ENCODE measurements at places on chromosomes 4 and X.
A peak's percentile ranks its signal among the peaks of the same experiment; 100 is the strongest.

- DNase-seq = no peak
Measured at GRCh38 chrX:41655101-41655500, 33.7 kb upstream of the GPR34 start.

GRCh38 chr4:13906727-13907126, 279.2 kb upstream of the BOD1L1 start:
- DNase-seq = no peak

DNA sequence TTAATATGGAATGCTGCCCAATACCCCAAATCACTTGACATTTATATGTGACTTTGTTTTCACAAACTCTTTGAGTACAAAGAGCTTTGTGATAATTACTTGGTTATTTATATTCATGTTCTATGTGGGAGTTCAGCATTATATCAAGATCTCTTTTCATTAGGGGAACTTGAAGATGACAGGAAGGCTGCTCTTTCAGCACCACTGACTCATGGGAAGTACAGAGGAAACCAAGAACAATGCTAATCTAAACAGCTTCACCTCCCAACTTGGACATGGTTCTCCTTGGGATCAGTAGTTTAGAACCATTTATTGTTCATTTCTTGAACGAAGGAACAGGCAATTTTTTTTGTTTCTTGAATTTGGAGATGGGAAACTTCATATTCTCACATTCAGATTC, 184.0 kb upstream of the AFF2 start:
- no peak for DNase-seq

GRCh38 chr4:66197451-66197850, 527.2 kb upstream of the EPHA5 start:
- DNase-seq = no peak

- no peak for DNase-seq
Measured at GRCh38 chr4:946103-946450, 13.8 kb downstream of the TMEM175 start.

DNA sequence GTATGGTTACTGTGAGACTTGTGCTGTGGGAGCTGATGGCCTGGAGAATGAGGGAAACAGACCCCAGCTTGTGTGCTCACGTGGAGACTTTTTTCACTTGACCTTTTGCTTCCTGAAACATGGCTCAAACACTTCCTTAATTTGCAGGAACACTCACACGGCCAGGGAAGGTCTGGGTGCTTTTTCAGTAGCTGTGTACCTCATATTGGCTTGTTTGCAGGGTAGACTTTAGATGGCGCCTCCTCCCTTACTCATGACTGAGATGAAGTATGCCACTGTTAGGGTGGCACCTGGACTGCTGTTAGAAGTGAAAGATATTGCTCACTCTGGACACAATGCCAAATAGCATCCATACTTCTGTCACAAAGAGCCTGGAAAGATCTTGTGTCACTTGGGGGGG, 75.7 kb upstream of the WDR1 start:
- DNase-seq = no peak

GRCh38 chr4:68346461-68346860, 3.4 kb downstream of the YTHDC1 start:
- DNase-seq = no peak

DNA sequence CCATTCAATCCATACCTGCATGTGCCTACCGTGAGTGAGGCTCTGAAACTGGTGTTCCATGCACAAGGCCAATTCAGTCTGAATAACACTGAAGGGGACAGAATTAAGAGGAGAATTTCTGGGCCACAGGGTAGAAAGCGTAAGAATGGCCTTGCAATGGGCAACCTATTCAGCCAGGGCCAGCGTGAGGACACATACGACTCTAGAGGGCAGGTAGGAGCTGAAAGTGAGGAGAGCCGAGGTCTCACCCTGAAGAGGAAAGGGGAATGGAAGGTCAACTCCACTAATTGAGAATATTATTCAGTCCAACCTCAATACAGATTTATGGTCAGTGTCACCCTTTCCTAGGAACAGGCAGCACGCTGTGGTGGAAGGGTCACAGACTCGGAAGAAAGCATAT, 202.2 kb downstream of the TRIML1 start:
- no peak for DNase-seq

DNA sequence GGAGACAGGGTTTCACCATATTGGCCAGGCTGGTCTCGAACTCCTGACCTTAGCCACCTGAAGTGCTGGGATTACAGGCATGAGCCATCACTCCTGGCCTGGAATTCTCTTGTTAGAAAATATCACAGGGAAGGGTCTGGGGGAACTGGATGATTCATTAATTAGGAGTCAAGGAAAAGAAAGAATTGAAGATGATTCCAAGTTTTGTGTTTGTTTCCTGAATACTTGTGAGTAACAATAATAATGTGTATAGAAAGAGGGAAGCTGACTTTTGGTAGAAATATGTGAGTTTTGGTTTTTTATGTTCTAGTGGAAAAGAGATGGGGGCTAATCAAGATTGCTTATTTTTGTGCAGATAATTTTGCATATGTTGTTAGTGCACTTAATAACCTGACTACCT, 77.3 kb upstream of the CLNK start:
- no peak for DNase-seq

GRCh38 chrX:77493677-77494553, 46.7 kb downstream of the FGF16 start:
- DNase-seq = no peak

DNA sequence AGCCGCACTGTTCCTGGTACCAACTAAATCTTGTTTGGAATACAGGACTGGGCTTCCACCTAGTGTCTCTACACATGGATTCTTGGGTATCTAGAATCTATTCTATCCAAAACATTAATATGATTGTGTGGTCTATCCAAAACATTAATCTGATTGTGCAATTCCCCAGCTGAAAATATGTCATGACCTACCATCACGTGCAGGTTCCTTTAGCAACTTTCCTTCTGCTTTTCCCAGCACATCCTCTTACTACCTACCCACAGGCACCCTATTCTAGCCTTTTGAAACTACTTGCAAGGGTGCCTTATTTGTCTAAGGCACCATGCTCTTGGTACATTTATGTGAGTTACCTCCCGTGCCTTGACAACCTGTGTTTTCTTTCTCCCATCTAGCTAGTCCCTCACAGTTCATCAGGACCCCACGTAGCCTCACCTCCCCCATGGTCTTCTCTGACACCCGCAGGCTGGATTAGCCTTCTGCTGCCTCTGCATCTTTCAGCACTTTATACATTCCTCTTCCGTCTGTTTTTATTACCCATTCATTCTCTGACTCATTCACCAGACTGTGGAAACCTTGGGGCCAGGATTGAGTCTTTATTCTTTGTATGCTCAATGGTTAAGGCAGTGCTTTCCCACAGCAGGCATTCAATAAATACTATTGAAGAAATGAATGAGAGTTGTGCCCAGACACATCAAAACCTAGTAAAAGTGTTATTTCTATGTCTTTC, 88.8 kb upstream of the FAM9B start:
- no peak for DNase-seq

- no peak for DNase-seq
Measured at GRCh38 chr4:75673959-75674328, 733 bp upstream of the G3BP2 start.

DNA sequence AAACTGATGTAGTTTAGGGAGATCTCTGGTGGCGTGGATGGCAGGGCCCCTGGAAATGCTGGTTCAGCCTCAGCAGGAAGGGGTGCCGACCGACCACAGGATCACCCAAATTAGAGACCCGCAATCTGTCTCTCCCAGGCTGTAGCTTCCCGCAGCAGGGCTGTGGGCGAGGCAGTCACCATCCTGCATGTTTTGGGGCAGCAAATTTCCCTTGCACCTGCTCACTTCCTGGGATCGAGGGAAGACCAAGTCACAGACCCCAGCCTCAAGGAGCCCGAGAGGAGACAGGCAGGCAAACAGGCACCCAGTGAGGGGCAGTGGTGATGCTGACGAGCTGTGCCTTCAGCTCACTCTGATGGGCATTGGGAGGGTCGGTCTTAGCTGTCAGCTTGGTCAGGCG, 21.2 kb upstream of the GPR78 start:
- no peak for DNase-seq

GRCh38 chr4:2570551-2571222, 34.2 kb downstream of the FAM193A start:
- peak; percentile 51 for DNase-seq

- no peak for DNase-seq
Measured at GRCh38 chr4:5365071-5366008, 314.1 kb downstream of the STK32B start.

DNA sequence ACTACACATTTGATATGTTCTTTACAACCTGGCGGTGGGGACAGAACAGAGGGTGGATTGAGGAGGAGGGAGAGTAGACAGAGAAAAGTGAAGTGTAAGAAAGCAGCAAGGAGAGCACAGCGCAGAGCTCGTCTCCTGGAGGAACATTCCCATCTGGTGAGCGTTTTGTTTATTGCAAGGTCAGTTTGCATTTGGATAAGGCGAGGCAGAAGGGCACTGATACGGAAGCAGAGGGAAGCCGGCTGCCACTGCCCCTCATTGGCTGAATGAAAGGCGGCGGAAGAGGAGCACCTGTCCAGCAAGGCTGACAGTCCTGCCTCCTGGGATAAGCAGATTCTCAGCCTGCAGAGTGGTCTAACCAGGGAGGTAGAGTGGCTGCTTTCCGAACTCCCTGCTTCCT, 83.2 kb downstream of the GPR143 start:
- no peak for DNase-seq

- no peak for DNase-seq
Measured at GRCh38 chrX:136021160-136021559, 35.9 kb downstream of the SLC9A6 start.

- DNase-seq = no peak
Measured at GRCh38 chr4:140158365-140159030, 4.5 kb upstream of the MAML3 start.

DNA sequence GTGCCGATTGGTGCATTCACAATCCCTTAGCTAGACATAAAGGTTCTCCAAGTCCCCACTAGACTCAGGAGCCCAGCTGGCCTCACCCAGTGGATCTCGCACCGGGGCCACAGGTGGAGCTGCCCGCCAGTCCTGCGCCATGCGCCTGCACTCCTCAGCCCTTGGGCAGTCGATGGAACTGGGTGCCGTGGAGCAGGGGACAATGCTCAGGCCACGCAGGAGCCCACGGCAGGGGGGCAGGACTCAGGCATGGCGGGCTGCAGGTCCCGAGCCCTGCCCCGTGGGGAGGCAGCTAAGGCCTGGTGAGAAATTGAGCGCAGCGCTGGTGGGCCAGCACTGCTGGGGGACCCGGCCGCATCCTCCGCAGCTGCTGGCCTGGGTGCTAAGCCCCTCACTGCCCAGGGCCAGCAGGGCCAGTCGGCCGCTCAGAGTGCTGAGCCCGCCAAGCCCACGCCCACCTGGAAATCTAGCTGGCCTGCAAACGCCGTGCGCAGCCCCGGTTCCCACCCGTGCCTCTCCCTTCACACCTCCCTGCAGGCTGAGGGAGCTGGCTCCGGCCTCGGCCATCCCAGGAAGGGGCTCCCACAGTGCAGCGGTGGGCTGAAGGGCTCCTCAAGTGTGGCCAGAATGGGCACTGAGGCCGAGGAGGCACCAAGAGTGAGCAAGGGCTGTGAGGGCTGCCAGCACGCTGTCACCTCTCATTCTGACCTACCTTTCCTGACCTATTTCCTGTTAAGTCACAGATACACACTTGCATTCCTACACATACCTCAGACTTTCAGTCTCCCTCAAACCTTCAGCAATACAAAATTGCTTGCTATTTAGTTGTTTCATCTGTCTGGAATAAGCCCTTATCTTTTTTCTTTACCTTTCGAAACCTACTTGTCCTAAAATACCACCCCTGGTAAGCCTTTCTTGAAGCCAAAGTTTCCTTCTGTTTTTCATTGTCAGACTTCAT, 20.7 kb downstream of the UBE2K start:
- DNase-seq = no peak

DNA sequence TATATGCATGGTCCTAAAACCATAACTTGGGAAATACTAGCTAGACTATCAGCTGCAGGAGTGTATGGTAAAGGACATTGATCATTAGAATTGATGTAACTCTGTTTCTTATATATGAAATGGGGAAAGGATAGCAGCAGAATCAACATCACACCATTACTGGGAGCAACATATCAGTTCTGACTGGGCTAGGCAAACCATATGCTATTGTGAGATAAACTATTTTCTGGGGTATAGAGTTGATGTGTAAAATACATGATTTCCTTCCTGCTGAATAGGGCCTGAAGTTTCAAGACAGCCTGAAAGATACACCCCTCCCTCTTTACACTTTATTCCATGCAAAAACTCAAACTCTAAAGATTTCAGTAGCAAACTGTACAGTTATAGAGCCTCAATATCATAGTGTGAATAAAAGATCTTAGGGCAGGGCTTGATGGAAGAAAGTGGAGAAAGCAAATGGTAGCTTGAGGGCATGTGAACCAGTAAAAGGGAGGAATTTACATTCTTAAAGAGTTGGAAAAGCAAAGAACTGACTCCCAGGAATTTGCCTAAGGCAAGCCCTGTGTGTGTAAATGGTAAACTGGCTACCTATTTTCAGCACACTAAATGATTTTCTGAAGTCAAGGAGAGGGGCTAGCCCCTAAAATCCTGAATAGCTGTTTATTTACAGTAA, 404.1 kb downstream of the MAPK10 start:
- DNase-seq = no peak

- DNase-seq = no peak
Measured at GRCh38 chr4:137923494-137923893, 318.7 kb downstream of the SLC7A11 start.

DNA sequence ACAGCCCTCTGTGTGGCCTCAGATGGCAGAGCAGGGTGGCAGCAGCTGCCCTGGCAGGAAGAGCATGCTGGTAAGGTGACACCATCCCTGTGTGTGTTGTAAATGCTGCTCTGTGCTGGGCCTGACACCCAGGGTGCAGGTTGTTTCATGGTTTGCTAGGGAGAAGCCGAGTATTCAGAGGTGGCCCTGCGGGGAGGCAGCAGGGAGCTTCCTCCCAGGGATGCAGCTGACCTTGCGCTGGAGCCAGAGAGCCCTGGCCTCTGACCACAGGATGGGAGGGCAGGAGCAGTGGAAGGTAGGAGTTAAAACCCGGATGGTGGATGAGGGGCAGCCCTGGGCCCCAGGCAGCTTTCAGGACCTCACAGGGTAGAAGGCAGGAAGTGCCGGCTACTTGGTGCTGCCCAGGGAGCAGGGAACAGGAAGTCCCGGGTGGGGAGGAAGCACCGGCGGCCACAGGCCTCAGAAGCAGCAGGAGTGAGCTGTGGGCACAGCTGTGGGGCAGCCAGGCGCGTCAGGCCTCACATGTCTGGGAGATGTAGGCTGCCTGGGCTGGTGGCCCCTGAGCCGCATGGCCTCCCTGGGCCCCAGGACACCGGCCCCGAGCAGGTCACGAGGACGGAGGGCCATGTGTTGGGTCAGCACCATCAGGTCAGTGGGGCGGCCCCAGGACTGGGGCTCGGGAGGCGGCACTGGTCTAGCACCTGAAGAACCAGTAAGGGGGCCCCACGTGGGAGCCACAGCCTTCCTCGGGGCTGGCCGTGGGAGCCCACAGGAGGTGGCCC, 19.1 kb downstream of the SH3BP2 start:
- peak; percentile 55 for DNase-seq

Data from stimulated activated CD4-positive, alpha-beta T cell treated with anti-CD3 and anti-CD28 coated beads, Interleukin-4, amount 100 ng/mL, for 1 hour (primary cell).